ENCODE measurements at places on chromosomes 1 and 21.
A peak's percentile ranks its signal among the peaks of the same experiment; 100 is the strongest.

- no peak for DNase-seq
These were observed 35.0 kb downstream of the ZYG11A start for GRCh38 chr1:52877554-52877953.

GRCh38 chr1:9079988-9080704 lies 10.7 kb upstream of the SLC2A5 start:
- DNase-seq = no peak

DNA sequence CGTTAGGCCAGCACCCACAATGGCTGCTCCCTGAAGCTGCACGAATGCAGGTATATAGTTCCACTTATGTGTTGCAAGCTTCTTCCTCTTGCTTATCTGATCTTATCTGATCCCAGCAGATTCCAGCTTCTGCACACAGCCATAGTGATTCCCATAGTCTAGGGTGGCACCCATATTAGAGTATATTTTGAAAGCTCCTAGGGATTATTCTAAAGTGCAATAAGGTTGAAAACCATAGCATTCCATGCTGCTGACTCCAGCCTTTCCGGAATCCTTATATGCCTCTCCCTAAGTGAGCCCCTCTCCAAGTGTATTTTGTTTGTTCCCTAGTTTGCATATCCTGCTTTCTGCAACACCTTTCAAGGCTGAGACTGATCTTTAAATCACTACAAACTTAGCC lies 432.0 kb downstream of the SETD4 start:
- no peak for DNase-seq

DNA sequence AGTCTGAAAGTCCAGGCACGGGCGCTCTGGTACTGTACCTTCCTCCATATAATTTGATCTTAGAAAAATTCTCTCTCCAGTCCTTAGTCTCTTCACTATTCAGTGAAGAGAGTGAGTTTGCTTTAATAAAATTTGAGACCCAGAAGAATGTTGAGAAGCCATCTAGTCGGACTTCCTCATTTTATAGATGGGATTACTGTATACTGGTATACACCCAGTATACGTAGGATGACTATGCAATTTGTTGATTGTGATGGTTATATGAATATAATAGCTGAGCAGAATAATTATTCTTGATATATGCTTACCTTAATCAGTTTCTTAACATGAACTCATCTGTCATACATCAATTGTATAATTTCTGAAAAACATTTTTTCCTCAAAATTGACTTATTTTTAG lies 328.0 kb upstream of the B3GALT2 start:
- DNase-seq = no peak

- no peak for DNase-seq
These were observed 109.1 kb upstream of the HOOK1 start for GRCh38 chr1:59705466-59706302.

- DNase-seq = no peak
These were observed 63.9 kb downstream of the LTN1 start for GRCh38 chr21:28928578-28929420.

GRCh38 chr1:161382214-161383019 lies 14.7 kb upstream of the CFAP126 start:
- peak; percentile 64 for DNase-seq

- DNase-seq = no peak
These were observed 99.7 kb downstream of the EPHB2 start for GRCh38 chr1:22810378-22810777.

DNA sequence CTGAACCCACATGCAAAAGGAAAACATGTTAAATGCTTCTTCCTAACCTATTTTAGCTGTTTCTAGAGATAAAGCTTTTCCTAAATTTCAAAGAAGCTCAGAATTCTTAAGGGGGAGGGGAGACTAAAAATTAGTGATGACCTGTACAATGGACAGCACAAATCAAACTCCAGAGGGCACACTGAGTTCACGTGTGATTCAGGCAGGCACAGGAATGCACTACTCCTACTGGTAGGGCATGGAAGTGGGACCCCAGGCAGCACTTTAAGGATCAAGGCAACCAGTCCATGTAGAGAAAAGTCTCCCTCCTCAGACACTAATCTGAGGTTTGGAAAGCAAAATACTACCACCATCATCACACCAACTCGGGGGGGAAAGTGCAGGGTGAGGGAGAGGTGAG lies 31.3 kb upstream of the CLCA4 start:
- DNase-seq = no peak

GRCh38 chr1:248699099-248699498 lies 3.5 kb downstream of the OR14I1 start:
- no peak for DNase-seq

GRCh38 chr1:3460672-3461131 lies 6.2 kb downstream of the ARHGEF16 start:
- DNase-seq = no peak

GRCh38 chr1:60299581-60299980 lies 226.0 kb upstream of the C1orf87 start:
- DNase-seq = no peak

- DNase-seq = no peak
These were observed 118.2 kb downstream of the RRAGC start for GRCh38 chr1:38741341-38741740.

GRCh38 chr1:10796029-10796944 lies at the start of gene CASZ1:
Gene CASZ1, minus strand, starts transcription at chr1:10796646. Its CDS starts 102,757 bp downstream, at chr1:10693889.
- no peak for DNase-seq

- DNase-seq = no peak
These were observed 84.0 kb downstream of the MAN1C1 start for GRCh38 chr1:25700626-25701025.

All from naive thymus-derived CD8-positive, alpha-beta T cell (primary cell).